Activated naive CD4-positive, alpha-beta T cell treated with anti-CD3 and anti-CD28 coated beads, Interleukin-2, amount 10 ng/mL, durations not matched to agents 5 hours and 36 hours (primary cell): ENCODE measurements at places on chromosomes 6 and 20. TPM values are rescaled to one million over a fixed set of nuclear protein-coding genes. Genes with fewer than 3 reads are reported as not detected.

The PGC gene
- total RNA-seq = not detected

The PRR18 gene
- total RNA-seq = not detected

The RFX6 gene
- total RNA-seq = not detected

The HLA-DPA1 gene
- total RNA-seq = 30.4 TPM

The ZSCAN9 gene
- total RNA-seq = 3.6 TPM

The SIRPA gene
- not detected for total RNA-seq

The C4A gene
- 6.2 TPM for total RNA-seq

The DUSP15 gene
- not detected for total RNA-seq

The RXRB gene
- total RNA-seq = 49.6 TPM

The COL19A1 gene
- not detected for total RNA-seq

The TPD52L1 gene
- total RNA-seq = not detected

The CRYBG1 gene
- 30.2 TPM for total RNA-seq

The ADAM33 gene
- not detected for total RNA-seq

The ZC3H12D gene
- 12.8 TPM for total RNA-seq

The GMPR gene
- total RNA-seq = 0.48 TPM

The CYP39A1 gene
- not detected for total RNA-seq

The TMEM14A gene
- 16.8 TPM for total RNA-seq

The TFAP2D gene
- total RNA-seq = not detected

The RIPPLY2 gene
- total RNA-seq = not detected

The CGAS gene
- total RNA-seq = 23.8 TPM

The LGSN gene
- not detected for total RNA-seq

The CITED2 gene
- 62.4 TPM for total RNA-seq

The NMBR gene
- total RNA-seq = not detected

The SLC22A2 gene
- total RNA-seq = not detected

The TAP2 gene
- total RNA-seq = 170 TPM
